ENCODE measurements at places on chromosomes 13 and 19. TPM values are rescaled to one million over a fixed set of nuclear protein-coding genes. Genes with fewer than 3 reads are reported as not detected.

- DNase-seq: no peak
- no peaks in the 10 kb centered on the region for H3K27me3 ChIP-seq
- H3K4me1 ChIP-seq: no peaks in the 10 kb centered on the region
- no peaks in the 10 kb centered on the region for H3K36me3 ChIP-seq
- H3K4me3 ChIP-seq: no peak overlapping the region
These were observed 3.9 kb upstream of the KLK15 start for GRCh38 chr19:50837300-50837699.

DNA sequence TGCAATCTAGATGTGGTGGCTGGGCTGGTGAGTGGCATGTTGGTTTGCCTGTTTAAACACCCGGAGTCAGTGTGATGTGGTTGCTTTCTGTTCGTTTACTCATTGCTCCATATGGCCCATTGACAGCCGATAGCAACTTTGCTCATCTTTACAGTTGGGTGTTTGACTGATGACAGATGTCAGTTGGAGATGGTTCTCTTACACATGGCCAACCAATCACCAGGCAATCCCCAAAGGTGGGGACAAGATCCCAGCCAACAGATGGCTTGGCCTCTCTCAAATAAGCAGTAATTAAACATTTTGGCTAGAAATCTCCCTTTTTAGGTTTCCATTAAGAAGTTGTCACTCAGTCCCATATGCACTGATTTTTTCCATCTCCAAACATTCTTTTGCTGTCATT is 497.1 kb upstream of the ARGLU1 start:
- DNase-seq: no peak
- no peaks in the 10 kb centered on the region for H3K36me3 ChIP-seq
- H3K4me1 ChIP-seq: no peaks in the 10 kb centered on the region
- H3K27ac ChIP-seq: no peak overlapping the region
- no peaks in the 10 kb centered on the region for H3K27me3 ChIP-seq
- no peak overlapping the region for H3K4me3 ChIP-seq

DNA sequence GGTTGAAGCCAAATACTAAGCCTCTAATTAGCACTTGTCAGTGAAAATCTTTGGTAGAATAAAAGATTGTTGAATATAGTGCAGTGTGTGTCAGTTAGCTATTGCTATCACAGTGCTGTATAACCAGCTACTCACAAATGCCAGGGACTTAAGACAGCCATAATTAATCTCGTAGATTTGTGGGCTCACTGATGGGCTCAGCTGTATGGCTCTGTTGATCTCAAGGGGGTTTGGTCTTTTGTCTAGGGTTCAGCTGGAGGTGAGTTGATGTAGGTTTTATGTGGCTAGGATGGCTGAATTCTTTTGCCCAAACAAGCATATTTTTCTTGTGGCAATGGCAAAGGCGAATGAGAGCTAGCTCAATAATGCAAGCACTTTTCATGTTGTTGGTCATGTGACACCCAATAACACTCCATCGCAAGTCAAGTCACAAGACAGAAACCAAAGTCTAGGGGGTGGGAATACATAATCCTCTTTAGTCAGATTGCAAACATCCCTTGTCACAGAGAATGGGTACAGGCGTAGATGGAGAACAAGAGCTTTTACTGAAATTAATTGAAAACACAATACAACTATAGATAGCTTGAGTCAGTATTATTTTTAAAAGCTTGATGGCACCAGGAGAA is 121.7 kb upstream of the EDNRB start:
- no peaks in the 10 kb centered on the region for H3K36me3 ChIP-seq
- H3K27ac ChIP-seq: no peak overlapping the region
- H3K4me1 ChIP-seq: no peaks in the 10 kb centered on the region
- no peak for DNase-seq

Gene CALR3
- not detected for total RNA-seq

Gene CEACAM4
- total RNA-seq: not detected

DNA sequence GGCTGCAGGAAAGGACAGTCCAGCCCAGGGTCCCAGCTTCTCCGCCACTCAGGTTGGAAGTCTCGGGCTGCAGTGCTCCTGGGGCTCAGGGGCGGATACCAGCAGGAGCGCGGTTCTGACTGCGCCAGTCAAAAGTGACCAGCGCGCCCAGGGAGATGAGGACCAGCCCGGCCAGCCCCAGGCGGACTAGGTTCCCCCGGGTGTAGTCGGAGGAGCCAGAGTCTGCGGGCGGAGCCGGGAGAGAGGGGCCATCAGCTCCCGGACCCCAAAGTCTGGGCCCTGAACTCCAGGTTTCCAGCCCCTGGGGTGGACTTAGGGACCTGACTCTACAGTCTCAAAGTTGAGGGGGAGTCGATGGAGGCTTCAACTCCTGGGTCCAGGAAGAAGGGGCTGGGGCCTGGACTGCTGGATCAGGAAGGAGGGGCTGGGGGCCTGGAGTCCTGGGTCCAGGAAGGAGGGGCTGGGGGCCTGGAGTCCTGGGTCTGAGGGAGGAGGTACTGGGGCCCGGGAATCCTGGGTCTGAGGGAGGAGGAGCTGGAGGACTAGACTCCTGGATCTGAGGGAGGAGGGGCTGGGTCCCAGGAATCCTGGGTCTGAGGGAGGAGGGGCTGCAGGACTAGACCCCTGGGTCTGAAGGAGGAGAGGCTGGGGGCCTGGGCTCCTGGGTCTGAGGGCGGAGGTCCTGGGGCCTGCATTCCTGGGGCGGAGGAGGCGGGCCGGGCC is 5.3 kb downstream of the OSCAR start:
- no peak for DNase-seq
- no peak overlapping the region for H3K27ac ChIP-seq
- no peaks in the 10 kb centered on the region for H3K36me3 ChIP-seq
- H3K4me1 ChIP-seq: peaks cover 5% of the 10 kb centered on the region
- H3K4me3 ChIP-seq: peak overlapping the region; percentile 40

DNA sequence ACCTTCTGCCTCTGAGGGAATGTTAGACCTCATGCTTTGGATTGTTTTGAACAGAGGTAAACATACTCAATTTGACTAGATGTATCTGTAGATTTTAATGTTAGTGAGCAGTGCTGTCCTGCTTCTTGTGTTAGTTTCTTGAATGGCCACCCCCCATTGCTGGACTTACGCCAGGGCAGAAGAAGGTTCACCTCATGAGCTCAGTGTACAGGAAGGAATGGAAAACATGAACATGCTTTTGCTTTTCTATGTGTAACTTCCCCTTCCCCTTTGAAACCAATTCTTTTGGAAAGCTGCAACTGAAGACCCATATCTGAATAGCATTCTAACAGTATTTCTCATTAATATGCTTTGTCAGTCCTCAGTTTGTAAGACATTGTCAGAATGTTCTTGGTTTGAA is 32.3 kb downstream of the WASF3 start:
- no peak for DNase-seq
- H3K36me3 ChIP-seq: no peaks in the 10 kb centered on the region
- H3K27ac ChIP-seq: no peak overlapping the region
- no peaks in the 10 kb centered on the region for H3K4me1 ChIP-seq
- no peaks in the 10 kb centered on the region for H3K27me3 ChIP-seq
- H3K4me3 ChIP-seq: no peak overlapping the region

GRCh38 chr13:25587326-25587980 is 215.7 kb downstream of the ATP8A2 start:
- no peaks in the 10 kb centered on the region for H3K27me3 ChIP-seq
- H3K4me1 ChIP-seq: no peaks in the 10 kb centered on the region
- no peaks in the 10 kb centered on the region for H3K36me3 ChIP-seq
- no peak overlapping the region for H3K4me3 ChIP-seq

Measured in ascending aorta (tissue), 2 donors.